ENCODE measurements at places on chromosomes 4 and X.
A peak's percentile ranks its signal among the peaks of the same experiment; 100 is the strongest.

DNA sequence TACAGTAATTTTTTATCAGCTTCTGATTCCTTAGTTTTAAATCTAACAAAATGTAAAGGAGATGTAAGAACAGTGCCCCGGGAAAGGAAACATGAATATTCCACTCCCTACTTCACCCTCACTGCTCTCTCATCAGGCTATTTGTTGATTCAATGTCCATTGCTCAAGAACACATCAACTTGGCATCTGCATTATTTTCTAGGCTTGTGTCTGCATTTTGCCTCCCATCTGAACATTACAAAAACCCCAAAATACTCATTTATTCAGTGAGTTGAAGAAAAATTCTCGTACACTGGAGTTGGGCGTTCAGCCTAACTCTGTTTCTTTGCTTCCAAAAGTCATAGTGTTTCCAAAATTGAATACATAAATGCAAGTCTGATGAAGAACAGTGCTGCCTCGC is 25.6 kb downstream of the ARHGAP6 start:
- DNase-seq, result no peak

DNA sequence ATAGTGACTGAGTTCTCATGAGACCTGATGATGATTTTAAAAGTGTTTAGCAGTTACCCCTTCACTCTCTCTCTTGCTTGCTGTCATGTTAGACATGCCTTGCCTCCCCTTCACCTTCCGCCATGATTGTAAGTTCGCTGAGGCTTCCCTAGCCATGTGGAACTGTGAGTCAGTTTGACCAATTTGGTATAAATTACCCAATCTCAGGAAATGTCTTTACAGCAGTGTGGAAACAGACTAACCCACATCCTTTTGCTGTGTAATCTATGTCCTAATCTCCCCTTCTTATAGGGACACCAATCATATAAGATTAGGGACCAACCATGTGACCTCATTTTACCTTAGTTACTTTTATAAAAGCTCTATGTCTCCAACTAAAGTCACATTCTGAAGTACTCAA is 677.8 kb downstream of the ADGRL3 start:
- no peak for DNase-seq

DNA sequence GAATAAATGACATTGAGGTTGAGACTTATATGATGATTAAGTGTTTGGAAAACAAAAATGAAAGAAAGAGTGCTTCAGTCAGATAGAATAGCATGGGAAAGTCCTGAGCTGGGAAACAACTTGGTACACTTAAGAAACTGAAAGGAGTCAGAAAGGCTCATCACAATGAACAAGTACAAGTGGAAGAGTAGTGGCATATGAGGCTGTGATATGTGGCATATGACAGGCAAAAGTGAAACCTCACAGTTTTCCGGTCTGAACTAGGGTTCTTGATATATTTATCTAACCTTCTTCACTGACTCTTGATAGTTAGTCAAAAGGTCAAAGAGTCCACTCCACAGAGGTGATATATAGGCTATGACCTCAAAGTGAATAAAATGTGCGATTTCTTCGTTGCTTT is 537.1 kb upstream of the CXorf51A start:
- DNase-seq, result no peak

- DNase-seq, result no peak
Observed at GRCh38 chr4:27790911-27791310, 930.3 kb downstream of the STIM2 start.

DNA sequence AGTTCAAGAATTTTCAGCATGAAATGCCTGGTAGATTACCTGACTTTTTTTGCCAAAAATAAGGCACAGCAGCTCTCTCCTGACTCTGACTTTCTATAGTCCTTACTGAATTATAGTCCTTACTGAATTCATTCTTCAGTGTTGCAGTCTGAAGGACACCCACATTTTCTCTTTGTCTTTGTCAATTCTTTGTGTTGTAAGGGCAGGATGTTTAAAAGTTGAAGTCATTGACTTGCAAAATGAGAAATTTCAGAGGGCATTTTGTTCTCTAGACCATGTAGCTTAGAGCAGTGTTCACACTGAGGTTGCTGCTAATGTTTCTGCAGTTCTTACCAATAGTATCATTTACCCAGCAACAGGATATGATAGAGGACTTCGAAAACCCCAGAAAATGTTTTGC is 168.0 kb downstream of the SOWAHB start:
- no peak for DNase-seq

- DNase-seq, result no peak
Observed at GRCh38 chr4:166622425-166622977, 611.8 kb downstream of the SPOCK3 start.

DNA sequence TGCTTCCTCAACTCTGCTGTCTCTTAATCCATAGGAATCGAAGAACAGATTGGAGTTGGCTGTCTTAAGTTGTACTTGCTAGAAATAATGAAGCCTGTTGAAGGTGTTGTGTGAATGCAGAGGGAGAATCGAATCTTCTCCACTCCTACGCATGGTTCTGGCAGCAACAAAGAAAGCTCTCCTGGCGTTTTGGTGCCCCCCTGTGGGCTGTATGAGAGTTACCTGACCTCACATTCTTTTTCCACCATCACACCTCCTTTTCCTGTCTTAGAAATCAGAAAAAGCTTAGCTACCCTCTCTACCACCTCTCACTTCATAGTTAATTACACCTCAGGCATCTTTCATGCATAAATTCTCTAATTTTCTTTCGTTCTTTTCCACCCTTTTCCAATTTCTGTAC is 16.3 kb downstream of the KLF8 start:
- DNase-seq, result no peak

GRCh38 chr4:157443537-157443936 is 223.0 kb downstream of the GRIA2 start:
- DNase-seq, result no peak

DNA sequence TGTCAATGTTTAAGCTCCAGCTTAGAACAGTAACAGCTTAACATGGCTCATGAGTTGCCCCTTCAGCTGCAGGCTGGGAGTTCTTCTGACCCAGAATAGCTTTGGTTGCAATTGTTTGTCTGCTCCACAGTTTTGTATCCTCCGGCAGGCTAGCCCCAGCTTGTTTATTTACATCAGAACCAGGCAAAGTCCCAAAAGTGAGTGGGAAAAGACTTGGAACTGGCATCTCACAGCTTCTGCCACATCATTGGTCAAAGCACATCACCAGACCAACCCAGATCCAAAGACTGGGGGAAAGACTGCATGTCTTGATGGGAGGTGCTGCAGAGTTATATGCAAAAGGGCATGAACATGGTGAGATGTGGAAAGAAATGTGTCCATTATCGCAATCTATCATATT is 231.2 kb upstream of the CPEB2 start:
- no peak for DNase-seq

DNA sequence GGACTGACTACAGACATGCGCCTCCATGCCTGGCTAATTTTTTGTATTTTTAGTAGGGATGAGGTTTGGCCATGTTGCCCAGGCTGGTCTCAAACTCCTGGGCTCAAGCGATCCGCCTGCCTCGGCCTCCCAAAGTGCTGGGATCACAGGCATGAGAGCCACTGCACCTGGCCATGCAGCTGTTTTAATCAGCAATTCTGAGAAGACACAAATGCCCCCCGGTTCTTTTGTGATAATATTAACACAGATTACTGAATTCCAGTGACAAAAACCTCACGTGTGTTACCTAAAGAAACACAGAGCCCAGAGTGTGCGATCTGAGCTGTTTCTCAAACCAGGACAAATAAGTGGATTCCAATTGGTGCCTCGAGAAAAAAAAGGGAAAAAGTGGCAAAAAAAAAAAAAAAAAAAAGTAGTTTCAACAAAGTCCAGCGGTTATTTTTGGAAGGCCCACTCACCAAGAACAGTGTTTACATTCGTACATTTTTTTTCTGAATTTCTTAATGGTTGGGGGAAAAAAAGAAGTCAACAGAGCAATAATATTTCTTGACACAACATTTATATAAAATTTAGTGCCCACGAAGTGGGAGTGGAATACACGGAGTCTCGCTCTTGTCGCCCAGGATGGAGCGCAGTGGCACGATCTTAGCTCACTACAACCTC is 17.2 kb downstream of the DHRSX start:
- DNase-seq, result no peak

DNA sequence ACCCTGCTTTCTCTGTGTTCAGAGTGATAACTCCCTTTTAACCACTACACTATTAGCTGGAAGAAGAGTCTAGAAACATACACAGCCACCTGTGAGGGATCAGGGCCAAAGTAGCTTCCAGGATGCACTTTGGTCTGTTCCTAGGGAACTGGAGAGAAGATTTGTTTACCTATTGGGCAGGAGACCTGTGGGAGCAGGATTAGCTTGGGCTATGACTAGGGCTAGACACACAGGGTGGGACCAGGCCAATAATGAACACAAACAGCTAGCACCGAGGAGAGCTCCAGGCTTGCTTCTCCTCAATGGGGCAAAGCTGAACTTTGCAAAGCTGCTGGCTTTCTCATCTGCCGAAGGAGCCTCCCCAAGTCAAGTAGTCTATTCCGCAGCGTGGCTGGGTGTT is 24.4 kb upstream of the MAP7D3 start:
- no peak for DNase-seq

DNA sequence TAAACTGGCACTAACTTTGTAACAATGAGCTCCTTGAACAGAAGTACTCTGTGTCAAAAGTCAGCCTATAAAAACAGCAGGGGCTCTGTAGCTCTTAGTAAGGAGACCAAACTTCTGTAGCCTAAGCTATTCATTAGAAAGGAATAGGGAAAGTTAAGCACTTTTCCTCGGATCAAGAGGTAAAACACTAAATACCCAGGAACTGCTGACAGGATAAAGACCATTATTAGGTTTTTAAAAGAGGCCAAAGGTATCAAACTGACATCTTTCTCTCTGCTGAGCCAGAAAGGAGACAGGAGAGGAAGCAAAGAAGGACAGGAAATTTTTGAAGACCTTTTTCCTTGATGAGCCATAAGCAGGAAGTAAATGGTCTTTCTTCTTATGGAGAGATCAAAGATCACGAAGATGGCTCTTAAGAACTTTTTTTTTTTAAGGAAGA is 31.9 kb downstream of the ANAPC10 start:
- DNase-seq, result no peak

- no peak for DNase-seq
Observed at GRCh38 chr4:171920901-171921300, 107.7 kb downstream of the GALNTL6 start.

GRCh38 chr4:46852800-46853199 is 56.2 kb downstream of the COX7B2 start:
- no peak for DNase-seq

DNA sequence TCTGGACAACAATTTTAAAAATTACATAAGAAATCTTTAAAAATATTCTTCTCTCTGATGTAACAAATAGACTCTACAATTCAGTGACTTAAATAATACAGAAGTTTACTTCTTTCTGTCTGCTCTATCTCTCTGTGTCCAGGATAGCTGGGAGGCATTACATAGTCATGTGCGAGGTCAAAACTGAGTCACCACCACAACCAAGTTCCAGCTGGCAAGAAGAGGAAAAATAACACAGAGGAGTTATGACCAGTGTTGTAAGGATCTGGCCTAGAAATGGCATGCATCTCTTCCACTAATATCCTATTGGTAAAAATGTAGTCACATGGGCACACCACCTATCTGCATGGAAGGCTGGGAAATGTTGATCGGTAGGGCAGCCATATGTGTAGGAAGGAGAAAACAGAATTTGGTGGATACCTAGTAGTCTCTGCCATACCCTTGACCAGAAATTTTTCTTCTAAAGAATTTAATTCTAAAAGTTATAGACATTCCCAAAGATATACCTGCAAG is 39.4 kb upstream of the WDFY3 start:
- no peak for DNase-seq

DNA sequence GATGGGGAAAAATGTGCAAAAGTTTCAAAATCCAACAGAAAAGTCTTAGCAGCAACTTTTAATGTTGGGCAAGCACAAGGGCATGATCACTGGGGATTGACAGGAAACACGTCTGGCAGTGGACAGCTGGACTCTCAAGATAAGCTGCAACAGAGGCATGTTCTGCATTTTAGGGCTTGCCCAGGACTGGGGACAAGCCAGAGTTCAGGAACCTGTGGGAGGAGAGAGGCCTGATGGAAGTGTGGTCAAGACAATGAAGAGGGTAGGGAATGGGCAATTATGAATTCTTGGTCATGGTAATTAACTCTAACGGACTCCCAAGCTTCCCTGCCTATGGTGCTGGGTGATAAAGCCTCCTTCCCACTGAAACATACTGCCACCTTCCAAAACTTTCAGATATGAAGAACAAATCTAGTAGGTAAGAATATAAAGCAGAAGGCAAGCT is 48.4 kb downstream of the ANXA3 start:
- no peak for DNase-seq

- DNase-seq, result peak; percentile 18
Observed at GRCh38 chrX:93673056-93673868, at the start of gene NAP1L3. NAP1L3 (minus strand) TSS chrX:93673578; CDS start chrX:93673304, 274 bp downstream.

DNA sequence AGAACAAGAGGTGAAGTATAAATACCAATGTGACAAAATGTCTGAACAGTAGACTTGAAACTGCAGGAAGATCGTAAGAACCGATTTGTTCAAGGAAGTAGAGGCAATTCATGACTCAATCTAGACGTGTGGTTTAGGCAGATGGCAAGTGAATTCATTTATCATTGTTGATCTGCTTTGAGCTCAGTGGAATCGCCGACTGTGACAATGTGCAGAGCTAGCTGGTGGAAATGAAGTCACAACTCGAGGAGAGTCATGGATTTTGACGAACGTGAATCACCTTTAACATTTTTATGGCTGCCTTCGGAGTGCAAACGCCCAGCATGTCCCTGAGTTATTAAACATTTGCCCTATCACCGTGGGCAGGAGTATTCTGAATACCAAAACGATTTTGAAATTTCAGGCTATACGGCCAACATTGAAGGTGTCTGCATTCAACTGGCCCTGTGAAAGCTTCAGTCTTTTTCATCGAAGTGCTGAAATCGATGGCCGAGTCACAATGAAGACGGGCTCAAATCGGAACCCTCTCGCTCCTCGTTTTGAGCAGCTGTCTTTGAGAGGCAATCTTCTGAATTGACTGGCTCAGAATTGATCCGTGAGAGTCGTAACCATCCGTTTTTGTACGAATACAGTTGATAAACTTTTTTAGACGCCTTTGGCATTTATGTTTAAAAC is 689 bp upstream of the OGT start:
- DNase-seq, result no peak

DNA sequence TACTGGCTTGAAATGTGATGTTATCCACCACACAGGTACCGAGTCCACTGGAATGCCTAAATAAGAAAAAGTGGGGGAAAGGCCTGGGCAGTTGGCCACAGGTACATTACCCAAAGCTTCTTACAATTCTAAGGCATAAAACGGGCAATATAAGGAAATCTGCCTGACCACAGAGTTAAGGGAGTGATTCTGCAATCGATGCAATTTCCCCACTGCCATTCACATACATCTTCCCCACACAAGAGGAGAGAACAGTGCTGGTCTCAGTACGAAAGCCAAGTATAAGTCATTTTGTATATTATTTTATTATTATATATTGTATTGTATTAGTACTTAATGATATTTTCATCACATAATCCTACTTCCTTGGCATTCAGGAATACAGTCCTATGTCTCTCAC is 30.6 kb downstream of the RFC1 start:
- no peak for DNase-seq

DNA sequence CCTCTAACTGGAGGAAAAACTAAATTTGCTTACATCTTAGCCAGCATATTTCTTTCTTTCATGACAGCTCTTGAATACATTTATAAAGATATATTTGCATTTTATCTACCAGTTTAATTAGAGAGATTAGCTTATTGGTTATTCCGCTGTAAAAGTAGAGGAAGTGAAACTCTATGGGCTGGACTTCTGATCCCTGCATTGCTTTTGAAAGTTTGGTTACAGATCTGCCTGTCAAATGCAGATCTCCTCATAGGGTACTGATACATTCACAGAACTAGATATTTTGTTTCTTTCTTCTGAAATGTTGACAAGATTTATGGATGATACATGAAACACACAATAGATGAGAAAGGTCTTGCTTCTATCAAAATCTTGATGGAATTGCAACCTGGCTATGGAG is 581.4 kb upstream of the AADAT start:
- DNase-seq, result no peak
